Aorta (tissue), 5 donors: ENCODE measurements at places on chromosomes 11 and 22. TPM values are rescaled to one million over a fixed set of nuclear protein-coding genes. Genes with fewer than 3 reads are reported as not detected.
A peak's percentile ranks its signal among the peaks of the same experiment; 100 is the strongest.

NUP98 gene
- total RNA-seq = 72.7 TPM

NAGA gene
- total RNA-seq = 27.6 TPM

TMPRSS5 gene
- total RNA-seq = 1.8 TPM

INPP5J gene
- total RNA-seq = 3.3 TPM

DNA sequence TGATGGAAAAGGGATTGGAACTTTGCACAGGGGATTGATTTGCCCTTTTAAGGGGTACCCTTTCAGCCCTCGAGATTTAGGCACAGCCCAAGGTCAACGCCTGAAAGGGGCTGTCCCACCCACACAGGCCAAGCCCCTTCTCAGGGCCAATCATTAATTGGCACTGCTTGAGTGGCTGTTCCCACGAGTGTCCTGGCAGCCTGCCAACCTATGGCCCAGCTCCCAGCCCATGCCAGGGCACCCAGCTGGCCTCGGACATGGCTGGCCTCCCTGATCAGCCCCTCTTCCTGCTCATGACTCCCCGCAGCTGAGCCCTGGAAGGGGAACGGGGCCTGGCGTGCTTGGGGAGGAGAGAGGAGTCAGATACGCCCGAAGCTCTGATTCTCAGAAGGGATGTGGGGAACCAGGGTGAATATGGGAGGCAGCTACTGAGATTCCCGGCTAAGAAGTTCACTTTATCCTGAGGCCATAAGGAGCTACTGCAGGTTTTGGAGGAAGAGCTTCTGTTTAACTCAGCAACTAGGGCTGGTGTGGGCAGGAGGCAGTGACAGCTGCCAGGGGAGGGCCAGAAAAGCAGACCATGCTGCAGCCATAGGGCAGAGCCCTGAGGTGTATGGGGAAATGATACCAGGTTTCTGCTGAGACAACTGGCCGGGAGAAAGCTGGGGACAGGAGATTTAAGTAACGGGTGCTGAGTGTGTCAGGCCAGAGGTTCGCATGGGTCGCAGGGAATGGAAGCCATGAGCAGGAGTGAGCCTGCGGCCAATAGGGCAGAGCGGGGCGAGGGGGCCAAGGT lies 30.0 kb downstream of the WNT7B start:
- DNase-seq = no peak

- DNase-seq = no peak
Measured at GRCh38 chr11:95565724-95566141, 223.8 kb downstream of the FAM76B start.

- DNase-seq = peak; percentile 78
Measured at GRCh38 chr11:117189191-117189940, 9.8 kb upstream of the TAGLN start.
